ENCODE measurements at places on chromosomes 1 and 21.

- DNase-seq: no peak
These were observed 20.3 kb upstream of the ARF1 start for GRCh38 chr1:228062085-228062791.

- DNase-seq: no peak
These were observed 4.5 kb upstream of the ZNF644 start for GRCh38 chr1:91026320-91026719.

GRCh38 chr1:190688096-190688495 is 210.4 kb upstream of the BRINP3 start:
- DNase-seq: no peak

DNA sequence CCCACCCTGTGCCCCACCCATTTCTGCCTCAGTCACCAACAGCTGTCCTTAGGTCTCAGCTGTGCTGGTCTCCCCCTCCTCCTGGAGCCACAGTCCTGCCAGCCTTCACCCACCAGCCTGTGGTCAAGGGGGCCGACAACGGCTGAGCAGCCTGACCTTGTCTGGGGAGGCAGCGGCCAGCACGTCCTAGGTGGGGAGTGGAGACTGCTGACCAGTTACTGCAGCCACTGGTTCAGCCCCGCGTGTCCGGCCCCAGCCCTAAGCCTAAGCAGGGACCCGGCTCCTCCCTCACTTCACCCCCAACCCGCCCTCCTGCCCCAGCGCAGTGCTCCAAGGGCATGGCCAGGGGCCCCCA is 79.2 kb downstream of the MORN1 start:
- no peak for DNase-seq

- no peak for DNase-seq
These were observed 39.7 kb upstream of the CHODL start for GRCh38 chr21:18204931-18205330.

DNA sequence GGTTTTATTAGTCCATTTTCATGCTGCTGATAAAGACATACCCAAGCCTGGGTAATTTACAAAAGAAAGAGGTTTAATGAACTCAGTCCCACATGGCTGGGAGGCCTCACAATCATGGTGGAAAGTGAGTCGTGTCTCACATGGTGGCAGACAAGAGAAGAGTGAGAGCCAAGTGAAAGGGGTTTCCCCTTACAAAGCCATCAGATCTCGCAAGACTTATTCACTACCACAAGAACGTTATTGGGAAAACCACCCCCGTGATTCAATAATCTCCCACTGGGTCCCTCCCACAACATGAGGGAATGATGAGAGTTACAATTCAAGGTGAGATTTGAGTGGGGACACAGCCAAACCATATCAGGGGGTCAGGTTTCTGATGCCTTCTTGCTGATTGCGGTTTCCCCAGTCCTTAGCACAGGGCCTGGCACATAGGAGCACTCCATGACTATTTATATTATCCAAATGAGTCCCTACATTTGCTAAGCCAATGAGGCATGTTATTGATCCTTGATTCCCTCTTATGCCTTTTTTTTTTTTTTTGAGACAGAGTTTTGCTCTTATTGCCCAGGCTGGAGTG is 35.3 kb upstream of the PAXBP1 start:
- peak; percentile 23 for DNase-seq

- DNase-seq: no peak
These were observed 38.5 kb downstream of the WNT9A start for GRCh38 chr1:227909188-227909587.

- no peak for DNase-seq
These were observed 5.1 kb downstream of the LMO4 start for GRCh38 chr1:87333692-87334347.

DNA sequence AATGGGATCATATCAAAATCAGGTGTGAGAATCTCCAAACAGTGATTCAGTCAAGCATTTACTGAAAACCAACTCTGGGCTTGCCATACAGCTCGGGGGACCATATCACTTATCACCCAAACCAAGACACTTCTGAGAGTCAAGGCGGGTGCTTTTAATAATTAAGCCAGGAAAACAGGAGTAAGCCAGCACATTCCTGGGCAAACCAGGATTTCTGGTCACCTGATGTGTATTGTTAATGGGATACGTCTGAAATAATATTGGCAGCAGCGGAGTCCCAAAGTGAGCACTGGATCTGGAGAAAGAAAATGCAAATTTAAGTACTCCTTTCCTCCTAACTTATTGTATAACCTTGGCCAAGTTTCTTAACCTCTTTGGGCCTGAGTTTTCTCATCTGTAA is 17.6 kb downstream of the OSCP1 start:
- no peak for DNase-seq

DNA sequence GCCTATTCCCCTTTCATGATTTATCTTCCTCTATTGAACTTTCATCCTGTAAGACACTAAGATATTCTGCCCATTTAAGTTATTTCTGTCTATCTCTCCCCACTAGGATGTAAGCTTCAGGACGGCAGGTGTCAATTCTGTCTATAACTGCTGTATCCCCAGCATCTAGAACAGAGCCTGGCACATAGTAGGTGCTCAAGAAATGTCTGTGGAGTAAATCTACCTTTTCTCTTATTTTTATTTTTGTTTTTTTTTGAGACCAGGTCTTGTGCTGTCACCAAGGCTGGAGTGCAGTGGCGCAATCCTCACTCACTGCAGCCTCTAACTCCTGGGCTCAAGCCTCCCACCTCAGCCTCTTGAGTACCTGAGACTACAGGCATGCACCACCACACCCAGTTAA is 5.6 kb downstream of the CD52 start:
- no peak for DNase-seq

DNA sequence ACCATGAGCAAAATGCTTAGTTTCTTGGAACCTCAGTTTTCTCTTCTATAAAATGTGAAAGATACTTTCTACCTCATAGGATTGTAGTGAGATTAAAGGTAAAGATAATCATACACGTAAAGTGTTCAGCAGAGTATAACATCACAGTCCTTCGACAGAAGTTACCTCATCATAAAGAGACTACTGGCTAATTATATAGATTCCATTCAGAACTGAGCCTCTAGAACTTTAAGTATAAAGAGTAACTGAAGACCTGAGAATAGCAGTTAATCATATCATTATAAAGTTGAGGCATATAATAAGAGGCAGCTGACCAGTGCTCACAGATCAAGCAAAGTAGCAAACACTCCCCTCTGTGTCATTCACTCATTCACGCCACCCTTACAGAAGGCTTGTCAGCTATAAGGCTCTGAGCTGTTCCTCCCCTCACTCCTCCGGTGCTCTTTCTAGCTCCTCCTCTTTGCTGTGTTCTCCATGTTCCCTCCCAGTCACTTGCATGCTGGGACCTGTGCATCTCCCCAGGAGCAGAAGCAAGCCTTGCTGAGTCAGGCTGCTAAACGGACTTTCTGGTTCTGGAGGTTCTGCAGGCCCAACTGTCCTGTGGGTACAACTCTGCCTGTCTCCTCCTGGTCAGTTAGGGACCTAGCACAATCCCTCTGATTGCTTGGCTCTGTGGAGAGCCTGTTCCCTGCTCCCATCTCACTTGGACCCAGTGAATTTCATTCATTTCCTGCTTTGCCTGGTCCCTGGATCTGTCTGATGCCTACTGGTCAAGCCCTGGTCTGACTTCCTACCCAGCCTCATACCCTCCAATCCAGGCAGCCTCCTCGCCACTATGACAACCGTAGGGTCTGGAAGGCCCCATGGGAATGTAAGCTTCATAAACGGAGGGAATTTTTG is 28.3 kb upstream of the LY9 start:
- no peak for DNase-seq

DNA sequence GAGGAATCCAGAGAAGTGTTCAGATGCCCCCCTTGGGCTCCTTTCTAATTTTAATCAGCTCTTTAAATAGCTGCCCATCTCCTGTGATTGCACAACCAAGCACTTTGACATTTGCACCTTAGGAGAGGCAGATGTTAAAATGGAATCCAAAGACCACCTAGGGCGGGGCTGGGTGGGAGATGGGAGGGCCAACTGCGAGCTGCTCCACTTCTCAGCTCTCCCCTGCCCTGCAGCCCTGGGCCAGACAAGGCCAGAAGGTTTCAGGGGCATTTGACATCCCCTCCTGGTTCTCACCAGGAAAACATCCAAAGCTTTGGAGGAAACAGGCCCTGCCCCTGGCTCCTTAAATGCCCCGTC is 106.9 kb downstream of the DHRS3 start:
- no peak for DNase-seq

GRCh38 chr1:212452323-212453155 is 19.8 kb downstream of the NENF start:
- no peak for DNase-seq

- peak; percentile 7 for DNase-seq
These were observed 15.7 kb upstream of the GLIS1 start for GRCh38 chr1:53754484-53755312.

- no peak for DNase-seq
These were observed 3.3 kb upstream of the TMEM240 start for GRCh38 chr1:1543706-1544099.

DNA sequence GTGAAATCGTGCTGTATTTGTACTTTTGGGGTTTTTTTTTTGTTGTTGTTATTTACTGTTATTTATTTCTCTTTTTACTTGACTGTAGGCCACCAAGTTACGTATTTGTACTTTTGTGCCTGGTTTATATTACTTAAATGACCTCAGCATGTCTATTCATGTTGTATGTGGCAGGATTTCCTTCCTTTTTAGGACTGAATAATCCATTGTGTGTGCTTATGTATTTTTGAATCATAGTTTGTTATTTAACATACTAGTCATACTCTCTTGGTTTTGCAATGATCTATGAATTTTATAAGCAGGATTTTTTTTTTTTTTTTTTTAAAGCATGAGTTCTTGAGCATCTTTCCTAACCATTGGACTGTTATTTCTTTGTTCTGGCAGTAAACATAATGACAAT is 51.2 kb downstream of the RNF2 start:
- no peak for DNase-seq

DNA sequence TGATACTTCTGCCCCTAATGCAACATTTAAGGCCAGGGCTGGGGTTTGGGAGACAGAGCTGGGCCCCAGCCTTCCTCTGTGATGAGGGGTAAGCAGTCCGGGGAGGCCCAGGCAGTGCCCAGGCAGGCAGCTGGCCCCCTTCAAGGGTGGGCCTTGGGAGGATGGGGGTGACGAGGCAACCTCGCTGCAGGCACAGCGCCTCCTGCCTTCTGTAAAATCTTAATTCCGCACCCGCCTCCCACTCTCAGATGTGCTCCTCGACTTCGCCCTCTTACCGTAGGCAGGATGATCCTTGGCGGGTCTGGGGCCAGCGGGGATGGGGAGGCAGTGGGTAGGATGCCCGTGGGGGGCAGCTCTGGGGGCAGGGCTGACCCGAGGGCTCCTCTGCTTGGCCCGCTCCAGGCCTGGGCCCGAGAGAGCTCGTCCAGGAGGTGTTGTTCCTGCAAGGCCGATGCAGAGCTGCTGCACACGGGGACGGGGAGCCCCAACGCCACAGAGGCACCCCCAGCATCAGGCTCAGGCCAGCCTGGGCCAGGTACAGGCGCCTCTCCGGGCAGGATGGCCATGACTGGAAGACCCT is 9.1 kb downstream of the C21orf58 start:
- no peak for DNase-seq

- DNase-seq: no peak
These were observed 17.6 kb downstream of the TEX35 start for GRCh38 chr1:178530502-178530901.

GRCh38 chr1:69585666-69586065 is 17.9 kb downstream of the LRRC7 start:
- DNase-seq: no peak

DNA sequence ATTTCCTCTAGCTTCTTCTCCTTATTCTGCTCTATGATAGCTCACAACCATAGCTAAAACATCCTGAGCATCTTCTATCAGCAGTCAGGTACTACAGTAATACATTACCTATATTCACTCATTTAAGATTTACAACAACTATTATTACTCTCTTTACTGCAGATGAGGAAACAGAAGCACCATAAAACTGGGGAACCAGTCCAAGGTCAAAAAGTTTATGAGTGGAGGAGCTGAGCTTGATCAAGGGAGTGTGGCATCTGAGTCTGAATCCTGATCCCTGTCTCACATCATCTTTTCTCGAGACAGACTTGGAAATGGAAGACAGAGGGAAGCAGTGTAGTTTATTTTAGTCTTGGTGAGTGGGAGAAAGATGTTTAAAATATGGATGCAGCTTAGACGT is 288.6 kb downstream of the RGS7 start:
- DNase-seq: no peak

DNA sequence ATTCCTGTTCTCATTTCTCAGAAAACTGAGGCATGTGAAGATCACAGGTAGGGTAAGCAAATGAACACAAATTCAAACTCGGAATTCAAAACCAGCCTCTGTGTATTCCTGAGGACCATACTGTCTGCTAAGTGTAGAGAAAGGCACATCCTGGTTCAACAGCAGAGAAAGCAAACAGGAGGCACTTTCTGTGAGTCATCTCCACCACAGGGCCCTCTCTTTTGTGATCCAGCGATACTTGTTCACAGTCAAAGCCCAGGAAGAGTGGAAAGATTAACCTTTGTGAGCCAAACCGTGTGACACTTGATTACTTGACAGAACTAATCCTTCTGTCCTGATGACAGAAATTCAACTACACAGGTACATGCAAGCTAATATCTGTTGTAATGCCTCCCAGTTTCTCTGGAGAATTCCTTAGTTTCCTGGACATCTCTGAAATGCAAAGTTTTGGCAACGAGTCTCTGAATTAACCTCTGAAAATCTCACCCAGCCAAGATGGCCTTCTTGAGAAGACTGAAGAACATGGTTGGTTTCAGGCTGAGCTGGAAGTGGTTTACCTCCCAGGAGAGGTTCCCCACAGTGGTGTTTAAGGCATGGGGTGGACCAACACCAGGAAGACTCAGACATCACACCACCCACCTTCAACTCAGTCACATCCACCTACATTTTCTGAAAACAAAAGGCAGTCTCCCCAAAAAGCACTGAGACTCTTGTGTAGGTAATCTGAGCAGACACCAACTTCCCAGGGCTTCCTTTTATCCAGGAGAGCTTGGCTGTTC is 98.2 kb upstream of the ERG start:
- DNase-seq: no peak

- no peak for DNase-seq
These were observed 123.4 kb upstream of the BMP8A start for GRCh38 chr1:39368045-39368444.

- DNase-seq: no peak
These were observed 167.3 kb downstream of the FASLG start for GRCh38 chr1:172826096-172826741.

DNA sequence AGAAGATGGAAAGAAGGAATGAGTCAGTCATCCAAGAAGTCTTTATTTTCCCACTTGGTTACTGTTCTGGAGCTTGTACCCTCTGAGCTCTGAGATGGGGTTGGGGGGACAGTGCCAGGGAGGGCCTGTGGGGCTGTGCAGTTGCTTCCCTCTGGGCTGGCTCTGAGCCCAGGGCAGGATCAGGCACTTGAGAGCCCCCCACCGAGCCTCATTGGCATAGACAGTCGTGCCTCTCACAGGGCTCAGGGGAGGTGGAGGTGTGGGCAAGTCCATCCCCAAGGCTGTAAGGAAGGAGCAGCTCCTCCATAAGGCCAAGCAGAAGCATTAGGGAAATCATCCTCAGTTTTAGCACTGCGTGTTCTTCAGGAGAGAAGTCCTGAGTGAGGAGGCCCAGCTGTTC is 2.5 kb upstream of the ARL8A start:
- no peak for DNase-seq

- no peak for DNase-seq
These were observed 13.0 kb downstream of the PKP1 start for GRCh38 chr1:201296352-201296751.

- no peak for DNase-seq
These were observed 130.9 kb upstream of the ZBTB40 start for GRCh38 chr1:22320587-22321344.
